ENCODE measurements at places on chromosomes 2 and 18. TPM values are rescaled to one million over a fixed set of nuclear protein-coding genes. Genes with fewer than 3 reads are reported as not detected.

DNA sequence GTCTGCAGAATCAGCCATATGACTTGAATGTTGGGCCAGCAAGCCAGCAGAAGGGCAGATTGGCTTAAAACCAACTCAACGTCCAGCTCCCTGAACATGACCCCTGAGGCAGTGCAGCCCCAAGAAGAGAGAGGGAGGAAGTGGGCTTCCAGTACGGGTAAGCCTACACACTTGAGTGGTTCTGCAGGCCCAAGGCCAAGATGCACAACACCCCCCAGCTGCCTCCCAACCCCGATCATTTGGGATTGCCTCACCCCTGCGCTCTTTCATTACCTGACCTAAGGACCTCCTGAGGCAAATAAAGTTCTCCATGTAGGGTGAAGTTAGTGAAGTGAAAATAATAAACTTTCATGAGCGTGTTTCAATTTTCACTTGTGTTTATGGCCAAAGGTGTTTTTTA lies 536.0 kb downstream of the TNS1 start:
- DNase-seq, result no peak

DNA sequence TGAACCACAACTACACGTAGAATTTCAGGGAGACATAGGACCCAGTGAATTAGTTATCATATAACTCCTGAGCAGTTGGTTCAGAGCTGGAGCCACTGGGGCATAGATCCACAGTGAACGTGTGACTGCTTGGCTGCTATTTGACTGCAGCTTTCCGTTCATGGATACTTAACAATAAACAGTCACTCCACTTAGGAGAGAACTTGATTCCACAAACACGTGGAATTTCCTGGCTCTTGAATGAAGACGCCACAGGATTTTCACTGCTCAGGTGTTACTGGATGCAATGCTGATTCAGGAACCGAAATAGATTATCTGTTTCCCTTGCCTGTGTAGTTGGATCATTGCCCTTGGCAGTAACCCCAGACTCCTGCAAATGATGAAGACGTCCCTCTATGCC lies 679.1 kb upstream of the ZEB2 start:
- DNase-seq, result no peak

DNA sequence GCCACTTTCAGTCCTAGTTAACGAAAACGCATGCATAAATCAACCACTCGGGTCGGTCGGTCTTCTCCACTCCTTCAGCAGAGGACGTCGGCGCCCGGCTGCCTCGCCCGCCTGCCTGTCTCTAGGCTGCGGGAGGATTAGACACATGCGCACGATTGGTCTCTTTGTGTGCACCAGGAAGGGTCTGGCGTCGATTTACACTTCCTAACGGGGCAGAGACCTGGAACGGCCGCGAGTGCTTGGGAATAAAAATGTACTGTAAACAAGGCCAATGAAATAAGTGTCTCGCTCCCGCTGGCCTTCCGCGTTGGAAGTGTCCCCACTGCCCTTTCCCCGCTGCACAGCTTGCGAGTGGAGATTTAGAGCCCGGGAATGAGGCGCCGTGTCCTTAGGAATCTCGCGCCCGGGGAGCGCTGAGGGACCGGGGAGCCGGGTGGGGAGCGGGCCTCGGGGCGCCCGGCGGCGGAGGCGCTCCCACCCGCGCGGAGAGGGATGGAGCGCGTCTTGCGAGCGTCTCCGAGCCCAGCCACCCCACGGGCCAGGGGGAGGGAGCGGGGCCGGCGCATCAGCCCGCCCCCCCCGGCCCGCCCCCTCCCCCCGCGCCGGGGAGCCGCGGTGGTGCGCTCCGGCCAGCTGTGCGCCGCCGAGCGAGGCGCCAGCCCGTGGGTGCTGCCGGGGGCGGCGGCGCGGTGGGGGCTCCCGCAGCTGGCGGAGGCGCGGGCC lies at the start of gene DOK6:
DOK6 (plus strand) TSS at position 636 of the 723 bp plus-strand sequence.
- DNase-seq, result peak; percentile 74

The ELOA2 gene
- total RNA-seq, result not detected

The POTEE gene
- not detected for total RNA-seq

- no peak for DNase-seq
Observed at GRCh38 chr18:35775887-35776286, 194.3 kb downstream of the GALNT1 start.

GRCh38 chr2:193253014-193253530 lies 1058.3 kb upstream of the TMEFF2 start:
- no peak for DNase-seq

DNA sequence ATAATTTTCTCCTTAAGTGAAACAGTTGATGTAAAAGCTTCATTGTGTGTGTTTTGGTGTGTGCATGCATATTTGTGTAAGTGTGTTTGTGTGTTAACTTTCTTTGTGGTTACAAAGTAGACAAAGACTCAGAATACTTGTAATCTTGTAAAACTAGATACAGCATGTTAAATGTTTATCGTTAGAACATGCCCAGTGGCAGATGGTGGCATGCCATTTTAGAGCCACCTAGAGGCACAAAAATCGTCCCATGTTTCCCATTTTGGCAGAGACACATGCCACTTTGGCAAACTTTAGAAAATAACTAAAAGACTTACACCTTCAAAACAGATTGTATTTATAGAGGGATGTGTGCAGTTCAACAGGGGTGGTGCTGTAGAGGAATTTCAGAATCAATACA lies 224.1 kb downstream of the LRP1B start:
- DNase-seq, result no peak

- DNase-seq, result no peak
Observed at GRCh38 chr2:207720517-207721187, 9.2 kb downstream of the CCNYL1 start.

DNA sequence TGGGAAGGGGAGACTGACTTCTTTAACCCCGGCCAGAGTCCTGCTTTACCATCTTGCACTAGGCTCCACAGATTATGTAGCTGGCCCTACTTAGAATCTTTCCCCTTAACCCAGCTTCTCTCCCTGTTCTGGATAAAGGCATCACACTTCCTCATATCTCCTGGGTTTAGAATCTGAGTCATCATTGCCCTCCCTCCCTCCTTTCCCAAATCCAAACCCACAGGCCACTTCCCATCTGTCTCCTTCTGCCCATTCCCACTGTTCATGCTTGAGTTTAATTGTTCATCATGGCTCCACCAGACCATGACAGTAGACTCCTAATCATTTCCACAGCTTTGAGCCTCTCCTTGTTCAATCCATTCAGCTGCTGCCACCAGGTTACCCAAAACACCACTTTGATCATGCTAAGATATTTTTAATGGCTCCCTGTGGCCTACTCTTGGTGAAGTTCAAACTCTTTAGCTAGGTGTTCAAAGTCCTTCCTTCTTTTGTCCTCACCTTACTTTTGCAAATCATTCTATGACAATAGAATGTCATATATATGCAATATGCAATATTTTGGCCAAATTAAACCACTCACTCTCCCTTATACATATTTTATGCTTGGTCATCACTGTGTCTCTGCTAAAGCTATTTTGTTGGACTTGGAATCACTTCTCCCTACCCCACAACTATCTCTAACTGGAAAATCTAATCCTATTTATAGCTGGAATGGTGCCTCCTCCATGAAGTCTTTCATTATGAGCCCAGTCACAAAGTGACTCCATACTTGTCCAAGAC lies 5.5 kb downstream of the PDE11A start:
- DNase-seq, result no peak

GRCh38 chr18:58106289-58107070 lies 62.5 kb downstream of the NEDD4L start:
- no peak for DNase-seq

The SNRNP27 gene
- 61.7 TPM for total RNA-seq

Data from right atrium auricular region (tissue), 2 donors.